ENCODE measurements at places on chromosomes 13 and 19.

DNA sequence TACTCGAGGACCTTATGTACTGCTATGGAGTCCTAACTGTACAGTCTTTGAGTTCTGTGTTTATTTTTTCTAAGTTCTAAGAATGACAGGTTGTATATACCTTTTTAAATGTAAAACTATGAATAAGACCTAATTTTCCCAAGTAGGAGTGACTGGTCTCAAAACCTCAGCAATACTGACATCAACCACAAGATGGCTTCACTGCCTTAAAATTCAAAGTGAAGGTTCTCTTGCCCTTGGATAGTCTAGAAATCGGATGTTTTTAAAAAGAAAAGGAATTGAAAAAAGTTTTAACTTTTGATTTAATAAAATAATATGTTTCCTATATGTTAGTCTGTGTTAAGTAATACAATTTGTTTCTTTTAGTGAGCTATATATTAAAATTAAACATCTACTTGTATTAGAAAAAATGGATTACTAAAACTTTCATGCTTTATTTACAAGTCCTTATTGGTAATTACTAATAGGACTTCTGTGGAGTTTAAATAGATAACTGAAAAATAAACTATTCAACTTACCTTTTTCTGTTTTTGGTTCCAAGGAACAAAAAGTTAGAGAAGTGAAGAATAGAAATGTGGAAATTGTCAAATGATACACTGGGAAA is 52.0 kb downstream of the TDRD3 start:
- no peak for DNase-seq

GRCh38 chr13:76016799-76017400 is 380.8 kb downstream of the LMO7 start:
- no peak for DNase-seq

- no peak for DNase-seq
These were observed 40.3 kb downstream of the ANKRD10 start for GRCh38 chr13:110874508-110874960.

DNA sequence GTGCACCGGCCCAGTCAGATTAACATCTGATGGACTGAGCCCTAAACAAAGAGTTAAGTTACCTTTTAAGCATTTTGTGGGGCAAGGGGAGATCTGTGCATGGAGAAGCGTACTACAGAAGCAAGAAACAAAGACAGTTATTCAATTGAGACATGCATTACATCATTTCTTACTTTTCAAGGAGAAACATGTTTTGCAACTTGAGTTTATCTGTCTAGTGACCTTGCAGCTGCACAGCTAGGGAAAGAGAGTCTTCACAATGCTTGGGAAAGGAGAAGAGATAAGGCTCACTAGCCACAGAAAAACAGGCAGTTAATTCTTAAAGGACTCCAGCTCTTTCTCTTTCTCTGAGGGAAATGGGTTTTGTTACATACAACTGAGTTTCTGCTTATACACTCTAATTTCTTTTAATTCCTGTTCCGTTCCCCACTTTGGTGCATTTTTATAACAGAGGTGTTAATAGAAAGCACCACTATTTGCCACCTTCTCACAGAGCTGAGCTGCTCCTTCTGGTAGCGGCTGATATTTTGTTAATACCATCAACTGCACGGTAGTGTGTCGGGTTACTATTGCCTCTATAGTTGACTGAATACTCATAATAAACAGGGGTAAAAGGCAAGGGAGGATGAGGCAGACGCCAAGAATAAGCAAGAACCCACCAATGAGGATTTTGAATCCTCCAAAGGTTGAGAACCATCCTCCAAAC is 55.9 kb downstream of the ZNF431 start:
- no peak for DNase-seq

- DNase-seq = no peak
These were observed 39.6 kb downstream of the NUMBL start for GRCh38 chr19:40650749-40651305.

DNA sequence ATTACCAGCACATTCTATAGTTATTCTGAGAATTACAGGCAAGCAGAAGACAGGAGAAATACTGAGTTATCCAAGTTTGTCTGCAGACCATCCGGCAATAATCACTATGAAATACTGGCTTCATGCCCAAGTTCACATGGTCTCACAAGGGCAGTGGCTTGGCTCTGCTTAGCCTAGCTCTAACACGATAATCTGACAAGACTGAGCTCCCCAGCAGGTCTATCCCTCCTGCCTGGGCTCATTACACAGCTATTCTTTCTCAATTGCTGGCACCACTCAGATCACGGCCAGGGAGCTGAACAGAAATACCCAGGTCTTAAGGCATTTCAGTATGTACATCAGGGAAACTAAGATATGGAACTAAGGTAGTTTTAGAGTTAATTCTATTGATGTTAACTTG is 361.6 kb upstream of the PCDH20 start:
- DNase-seq = no peak

DNA sequence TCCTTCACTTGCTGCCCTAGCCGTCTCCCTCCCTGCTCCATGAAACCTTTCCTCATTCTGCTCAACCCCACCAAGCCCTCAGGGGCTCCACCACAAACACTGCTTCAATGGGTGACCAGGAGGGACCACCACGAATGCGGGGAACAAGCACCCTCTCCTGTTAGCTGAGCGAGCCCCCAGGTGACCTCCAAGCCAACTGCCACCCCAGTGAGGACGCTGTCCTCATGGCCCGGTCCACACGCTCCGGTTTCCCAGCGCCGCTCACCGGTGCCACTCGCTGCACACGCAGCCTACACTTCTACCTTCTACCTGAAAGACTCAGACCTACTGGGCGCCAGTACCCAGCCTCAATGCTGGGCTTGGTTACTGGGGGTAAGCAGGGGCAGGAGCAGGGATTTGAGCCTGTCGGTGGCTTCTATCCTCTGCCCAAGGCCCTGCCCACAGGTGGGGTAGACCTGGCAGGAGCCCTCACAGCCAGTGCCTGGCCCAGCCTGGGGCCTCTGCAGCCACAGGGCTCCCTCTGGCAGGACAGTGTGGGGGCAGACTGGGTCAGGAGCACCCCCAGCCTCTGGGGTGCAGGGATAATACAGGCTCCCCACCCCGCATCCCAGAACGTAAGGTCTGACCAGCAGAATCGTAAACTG is 704 bp upstream of the TMEM86B start:
- no peak for DNase-seq
